ENCODE measurements at places on chromosomes 5 and 9.

DNA sequence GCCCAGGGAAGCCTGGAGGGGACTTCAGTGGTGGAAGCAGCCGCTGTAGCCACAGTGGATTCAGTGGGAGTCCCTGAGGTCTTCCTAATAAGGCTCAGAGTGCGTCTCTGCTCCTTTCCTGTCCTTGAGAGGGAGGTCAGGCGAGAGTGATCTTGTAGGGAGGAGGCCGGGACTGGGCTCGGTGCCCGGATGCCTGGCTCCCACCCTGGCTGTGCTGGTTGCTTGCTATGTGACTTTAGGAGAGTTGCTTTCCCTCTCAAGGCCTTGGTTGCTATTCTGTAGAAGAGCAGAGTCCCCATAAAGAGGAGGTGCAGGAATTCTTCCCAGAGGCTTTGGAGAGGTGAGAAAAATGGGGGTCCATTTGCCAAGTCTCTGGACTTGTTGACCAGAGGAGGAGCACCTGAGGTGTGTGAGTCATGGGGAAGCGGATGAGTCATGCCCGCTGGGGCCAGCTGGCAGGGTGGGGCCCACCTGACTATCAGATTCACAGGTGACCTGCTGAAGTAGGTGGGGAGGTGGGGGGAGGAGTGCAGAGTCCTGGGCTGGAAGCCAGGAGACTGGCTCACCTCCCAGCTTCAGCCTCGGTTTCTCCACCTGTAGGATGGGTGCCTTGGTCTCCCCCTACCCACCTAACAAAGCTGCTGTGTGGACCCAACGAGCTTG lies 13.8 kb downstream of the GSN start:
- DNase-seq, result peak; percentile 77

DNA sequence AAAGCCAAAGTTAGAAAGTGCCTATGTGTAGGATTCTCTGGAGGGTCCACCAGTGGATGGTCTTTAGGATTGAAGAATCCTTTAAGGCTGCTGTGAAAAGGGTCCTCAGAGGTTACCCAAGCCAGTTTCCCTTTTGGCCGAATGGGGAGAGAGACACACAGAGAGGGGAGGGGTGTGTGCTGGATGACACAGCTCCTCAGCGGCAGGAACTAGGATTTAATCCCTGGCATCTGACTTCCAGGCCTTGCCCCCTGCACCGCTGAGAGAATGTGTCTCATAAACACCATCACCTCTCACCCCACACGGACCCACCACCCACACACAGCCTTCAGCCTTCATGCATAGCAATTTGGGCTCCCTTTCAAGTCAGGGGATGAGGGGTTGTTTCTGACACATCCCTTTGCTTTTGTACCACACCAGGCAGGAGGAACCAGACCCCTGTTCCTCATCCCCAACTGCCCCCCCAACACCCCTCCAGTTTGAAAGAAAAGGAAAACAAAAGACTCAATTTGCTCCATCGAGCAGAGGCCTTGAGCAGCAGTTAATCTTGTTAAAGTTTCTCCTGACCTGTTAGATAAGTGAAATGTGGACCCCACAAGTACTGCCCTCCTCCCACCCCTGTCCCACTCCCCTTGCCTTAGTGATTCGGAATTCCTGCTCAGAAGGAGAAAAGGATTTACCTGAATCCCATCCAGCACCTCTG lies 4.0 kb downstream of the PAPPA start:
- DNase-seq, result no peak

DNA sequence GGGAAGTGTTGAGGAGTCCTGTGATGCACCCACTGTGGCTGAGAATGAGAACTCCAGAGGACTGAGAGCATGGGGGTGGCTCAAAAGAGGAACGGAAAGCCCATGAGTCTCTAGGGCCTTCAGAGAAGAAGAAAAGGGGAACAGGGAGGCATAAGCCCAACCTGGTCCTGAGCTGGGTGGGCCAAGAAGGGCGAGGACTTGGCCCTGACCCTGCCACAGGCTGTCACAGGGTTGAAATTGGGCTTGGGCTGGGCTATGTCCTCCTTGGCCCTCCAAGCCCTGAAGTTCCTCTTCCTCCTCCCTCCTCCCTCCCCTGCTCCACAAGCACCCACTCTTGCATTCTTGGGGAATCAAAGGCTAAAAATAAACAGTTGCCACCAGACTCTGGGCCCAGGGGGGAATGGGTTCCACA lies 49.3 kb upstream of the PPARGC1B start:
- DNase-seq, result peak; percentile 17

DNA sequence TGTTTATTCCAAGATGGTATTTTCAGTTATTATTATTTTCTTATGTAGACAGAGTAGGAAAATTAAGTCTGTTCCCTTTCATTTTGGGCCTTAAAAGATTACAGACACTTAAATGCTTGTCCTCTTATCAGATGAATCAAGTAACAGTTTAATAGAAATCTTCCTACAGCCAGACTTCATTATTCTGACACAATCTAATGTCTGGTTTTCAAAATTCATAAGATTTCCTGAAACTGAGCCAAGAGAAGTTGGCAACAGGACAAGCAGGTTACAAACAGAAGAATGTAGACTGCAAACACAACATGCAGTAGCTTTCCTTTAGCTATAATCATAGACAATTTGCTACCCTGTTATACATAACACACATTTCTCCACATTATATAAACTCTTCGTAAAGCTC lies 130.5 kb downstream of the FBXL17 start:
- no peak for DNase-seq

GRCh38 chr5:172362755-172363154 lies 79.2 kb upstream of the UBTD2 start:
- no peak for DNase-seq

DNA sequence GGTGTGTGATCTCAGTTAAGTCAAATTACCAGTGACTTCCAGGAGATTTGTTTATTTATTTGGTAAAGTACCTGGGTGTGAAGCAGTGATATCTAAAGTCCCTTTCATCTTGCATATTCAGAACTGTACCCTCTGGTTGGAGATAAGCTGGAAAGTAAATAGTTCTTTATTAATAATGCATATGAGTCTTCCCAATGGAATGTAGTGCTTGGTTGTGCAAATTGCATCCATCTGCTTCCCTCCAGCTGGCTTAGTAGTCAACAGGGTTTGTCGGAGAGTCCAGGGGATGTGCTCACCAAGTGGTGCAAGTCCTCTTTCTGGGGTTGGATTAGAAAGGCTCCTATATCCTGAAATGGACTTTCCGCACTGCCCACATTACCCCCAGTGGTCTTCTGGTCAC lies 42.0 kb downstream of the TRPM3 start:
- DNase-seq, result peak; percentile 6

- DNase-seq, result no peak
Measured at GRCh38 chr5:140555747-140556312, 1.4 kb downstream of the SRA1 start.

- peak; percentile 9 for DNase-seq
Measured at GRCh38 chr9:976258-976942, at the start of gene DMRT3. Gene DMRT3 (plus strand): TSS chr9:976655. CDS start chr9:977002, 347 bp downstream.

DNA sequence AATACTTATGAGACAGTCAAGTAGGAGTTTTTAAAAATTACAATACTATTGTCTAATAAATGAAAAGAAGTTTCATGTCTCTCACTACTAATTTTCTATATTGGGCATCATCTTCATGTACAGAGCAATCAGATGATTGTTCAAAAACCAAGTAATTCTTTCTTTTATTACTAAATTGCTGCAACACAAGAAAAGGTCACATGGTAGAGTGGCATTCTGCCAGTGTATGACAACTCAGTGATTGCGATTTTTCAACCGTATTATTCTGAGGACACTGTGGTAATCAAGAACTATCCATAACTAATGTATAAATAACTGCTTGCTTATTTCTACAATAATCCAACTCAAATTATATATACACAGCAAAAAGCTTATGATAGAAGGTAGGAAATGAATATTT lies 96.7 kb upstream of the GRHPR start:
- DNase-seq, result no peak

DNA sequence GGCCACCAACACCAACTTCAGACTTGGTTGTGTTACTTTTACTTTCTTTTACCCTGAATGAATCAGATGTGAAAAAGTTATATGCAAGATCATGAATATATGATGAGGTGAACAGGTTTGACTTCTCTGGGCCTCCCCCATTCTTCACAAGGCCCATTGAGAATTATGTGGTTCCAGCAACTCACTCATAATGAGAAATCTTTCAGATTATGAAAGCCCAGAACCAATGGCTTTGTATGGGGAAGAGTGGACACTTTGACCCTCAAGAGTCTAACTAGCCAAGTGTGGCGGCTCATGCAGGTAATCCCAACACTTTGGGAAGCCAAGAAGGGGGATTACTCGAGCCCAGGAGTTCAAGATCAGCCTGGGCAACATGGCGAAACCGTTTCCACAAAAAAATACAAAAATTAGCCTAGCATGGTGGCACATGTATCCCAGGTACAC lies 16.1 kb upstream of the LNPEP start:
- no peak for DNase-seq

DNA sequence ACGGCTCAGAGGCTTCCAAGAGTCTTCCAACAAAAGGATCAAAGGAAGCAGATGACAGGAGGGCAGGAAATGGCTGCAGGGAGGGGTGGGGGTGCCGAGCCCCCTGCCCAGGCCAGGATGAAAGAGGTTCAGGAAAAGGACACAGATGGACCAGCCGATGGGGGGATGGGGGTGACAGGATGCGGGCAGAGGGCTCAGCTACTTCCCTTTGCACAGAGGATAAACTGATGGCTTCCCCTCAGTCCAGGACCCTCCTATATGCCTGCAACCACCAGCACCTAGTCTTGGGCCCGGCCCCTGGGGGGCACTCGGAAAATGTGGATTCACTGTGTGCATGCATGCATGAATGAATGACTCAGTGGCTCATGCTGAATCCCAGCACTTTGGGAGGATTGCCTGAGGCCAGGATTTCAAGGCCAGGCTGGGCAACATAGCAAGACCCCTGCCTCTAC lies 148.2 kb downstream of the C9orf50 start:
- no peak for DNase-seq

- DNase-seq, result no peak
Measured at GRCh38 chr9:6641056-6641455, 4.5 kb downstream of the GLDC start.

GRCh38 chr9:136059321-136059791 lies 35.7 kb downstream of the NACC2 start:
- DNase-seq, result no peak

DNA sequence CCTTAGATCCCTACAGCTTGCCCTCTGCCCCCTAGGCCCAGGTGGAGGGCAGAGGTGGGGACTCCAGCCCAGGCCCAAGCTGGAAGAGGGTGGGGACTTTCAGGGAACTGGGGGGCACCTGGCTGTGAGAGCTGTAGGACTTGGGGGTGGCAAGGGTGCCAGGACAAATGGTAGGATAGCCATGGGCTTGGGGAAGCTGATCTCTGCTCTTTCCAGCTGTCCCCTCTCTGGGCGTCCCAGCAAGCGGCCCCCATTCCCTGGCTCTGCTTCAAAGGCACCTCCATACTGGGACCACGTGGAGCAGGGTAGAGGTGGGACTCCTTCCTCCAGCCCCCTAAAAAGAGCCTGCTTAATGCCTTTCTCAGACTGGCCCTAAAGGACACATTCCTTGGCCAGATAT lies 385 bp downstream of the LTC4S start:
- no peak for DNase-seq

DNA sequence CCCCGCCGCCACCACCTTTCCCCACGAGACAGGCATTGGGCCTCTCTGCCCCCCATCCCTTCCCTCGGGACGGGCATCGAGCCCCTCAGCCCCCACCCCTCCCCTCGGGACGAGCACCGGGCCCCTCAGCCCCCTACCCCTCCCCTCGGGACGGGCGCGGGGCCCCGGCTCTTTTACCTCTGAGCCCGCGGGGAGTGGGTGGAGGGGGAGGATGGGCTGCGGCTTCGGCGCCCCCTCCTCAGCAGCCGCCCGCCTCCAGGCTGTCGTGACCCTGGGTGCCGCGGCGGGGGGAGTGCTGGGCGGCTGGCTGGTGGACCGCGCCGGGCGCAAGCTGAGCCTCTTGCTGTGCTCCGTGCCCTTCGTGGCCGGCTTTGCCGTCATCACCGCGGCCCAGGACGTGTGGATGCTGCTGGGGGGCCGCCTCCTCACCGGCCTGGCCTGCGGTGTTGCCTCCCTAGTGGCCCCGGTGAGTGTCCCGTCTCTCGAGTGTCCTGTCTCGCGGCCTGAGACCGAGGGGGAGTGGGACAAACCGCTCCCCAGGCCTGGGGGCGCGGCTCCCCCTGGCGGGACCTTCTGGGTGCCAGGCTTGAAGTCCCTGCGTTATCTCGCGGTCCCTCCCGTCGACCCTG lies 791 bp downstream of the SLC2A8 start:
- no peak for DNase-seq

Measured in trophoblast cell (in vitro differentiated cells and primary cell).